Panc1 (cell line): ENCODE measurements at places on chromosomes 5 and 9. TPM values are rescaled to one million over a fixed set of nuclear protein-coding genes. Genes with fewer than 3 reads are reported as not detected.

DNA sequence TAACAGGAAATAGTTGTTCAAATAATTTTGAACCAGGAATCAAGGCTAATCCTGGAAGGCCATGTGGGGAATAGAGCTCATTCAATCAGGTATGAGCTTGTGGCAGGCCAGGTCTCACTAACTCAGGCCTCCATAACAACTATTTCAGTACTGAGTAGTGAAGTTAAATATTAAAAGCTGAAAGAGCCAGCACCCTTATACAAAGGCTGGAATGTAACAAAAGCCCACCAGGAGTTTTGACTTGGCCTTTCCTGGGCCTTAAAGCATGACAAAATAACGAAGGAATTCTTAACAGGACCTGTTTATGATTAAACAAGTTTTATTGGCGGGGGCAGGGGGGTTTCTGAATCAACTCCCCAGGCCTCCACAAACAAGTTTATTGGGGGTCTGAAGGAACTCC is 1146.7 kb downstream of the CDH9 start:
- DNase-seq, result no peak
- no peaks in the 10 kb centered on the region for H3K27me3 ChIP-seq
- H3K27ac ChIP-seq, result no peak overlapping the region
- no peak overlapping the region for H3K4me3 ChIP-seq
- H3K4me1 ChIP-seq, result no peaks in the 10 kb centered on the region
- no peaks in the 10 kb centered on the region for H3K36me3 ChIP-seq

DNA sequence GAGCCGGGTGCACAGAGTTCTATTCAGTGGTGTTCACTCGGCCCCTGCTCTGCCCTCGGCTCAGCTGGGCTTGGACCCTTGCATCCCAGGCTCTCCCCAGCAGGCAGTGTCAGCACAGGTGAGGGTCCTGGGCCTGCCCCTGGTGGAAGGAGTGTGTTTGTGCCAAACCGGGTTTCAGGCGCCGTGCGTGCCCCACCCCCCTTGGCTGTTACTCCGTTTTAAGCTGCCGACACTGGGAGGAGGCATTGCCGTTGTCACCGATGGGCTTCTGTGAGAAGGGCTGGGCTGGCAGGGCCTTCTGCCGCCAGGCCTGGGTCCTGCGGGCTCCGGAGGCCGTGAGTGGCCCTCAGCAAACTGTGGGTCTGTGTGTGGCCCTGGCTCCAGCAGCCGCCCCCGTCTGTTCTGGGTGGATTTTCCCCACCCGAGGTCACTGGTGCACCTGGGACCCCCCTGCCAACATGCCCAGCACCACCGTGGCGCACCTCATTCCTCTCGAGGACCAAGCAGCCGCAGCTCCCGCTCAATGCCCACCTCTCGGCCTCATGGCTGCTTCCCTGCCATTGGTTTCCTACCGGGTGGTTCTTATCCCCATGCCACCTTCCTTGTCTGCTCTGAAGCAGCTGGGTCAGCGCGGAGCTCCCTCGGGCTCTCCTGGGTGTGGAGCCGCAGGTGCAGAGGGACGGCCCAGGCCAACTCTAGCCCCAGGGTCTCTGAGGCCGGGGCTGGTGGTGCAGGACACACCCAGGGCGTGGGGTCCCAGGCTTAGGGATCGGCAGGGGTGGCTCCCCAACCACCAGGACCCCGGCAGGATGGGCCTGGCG is 44.3 kb upstream of the EXOC3 start:
- no peak overlapping the region for H3K4me3 ChIP-seq
- DNase-seq, result no peak
- no peak overlapping the region for H3K27ac ChIP-seq
- H3K27me3 ChIP-seq, result no peaks in the 10 kb centered on the region

FAM200C gene
- 3.0 TPM for total RNA-seq

NEURL1B gene
- 5.3 TPM for total RNA-seq

GRCh38 chr5:37931541-37931940 is 91.7 kb upstream of the GDNF start:
- no peak overlapping the region for H3K27ac ChIP-seq
- no peak for DNase-seq
- H3K27me3 ChIP-seq, result peaks cover 13% of the 10 kb centered on the region
- no peak overlapping the region for H3K4me3 ChIP-seq
